ENCODE measurements at places on chromosomes 3 and 15. TPM values are rescaled to one million over a fixed set of nuclear protein-coding genes. Genes with fewer than 3 reads are reported as not detected.

The MESP2 gene
- total RNA-seq, result not detected

DNA sequence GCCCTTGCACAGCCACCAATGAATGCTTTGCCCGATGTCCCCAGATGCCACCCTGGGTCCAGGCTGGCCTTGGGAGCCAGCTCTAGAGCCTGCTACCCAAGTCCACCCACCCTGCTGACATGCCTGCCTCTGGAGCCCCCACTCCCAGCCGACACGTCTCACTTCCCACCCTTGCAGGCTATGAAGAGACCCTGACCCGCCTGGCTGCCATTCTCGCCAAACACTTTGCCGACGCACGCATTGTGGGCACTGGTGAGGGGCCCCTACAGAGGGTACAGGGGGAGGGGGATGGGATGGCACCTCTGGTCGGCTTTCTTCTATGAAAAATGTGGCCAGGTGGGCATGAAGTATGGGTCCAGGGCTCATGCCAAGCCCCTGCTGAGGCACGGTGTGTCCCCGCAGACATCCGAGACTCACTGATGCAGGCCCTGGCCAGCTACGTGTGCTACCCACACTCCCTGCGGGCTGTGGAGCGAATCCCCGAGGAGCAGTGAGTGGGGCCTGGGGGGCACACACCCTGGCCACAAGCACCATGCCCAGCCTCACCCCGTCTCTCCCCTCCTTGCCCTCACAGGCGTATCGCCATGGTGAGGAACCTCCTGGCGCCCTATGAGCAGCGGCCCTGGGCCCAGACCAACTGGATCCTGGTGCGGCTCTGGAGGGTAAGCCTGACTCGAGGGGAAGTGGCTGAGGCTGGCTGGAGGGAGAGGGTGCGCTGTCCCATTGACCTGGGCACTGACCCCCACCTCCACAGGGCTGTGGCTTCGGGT is 6.0 kb downstream of the AMIGO3 start:
- no peak overlapping the region for H3K27ac ChIP-seq
- no peak overlapping the region for H3K4me3 ChIP-seq
- no peaks in the 10 kb centered on the region for H3K27me3 ChIP-seq
- peaks cover 4% of the 10 kb centered on the region for H3K4me1 ChIP-seq

- H3K36me3 ChIP-seq, result no peaks in the 10 kb centered on the region
- no peaks in the 10 kb centered on the region for H3K27me3 ChIP-seq
- no peaks in the 10 kb centered on the region for H3K4me1 ChIP-seq
- no peak for DNase-seq
- no peak overlapping the region for H3K27ac ChIP-seq
- H3K4me3 ChIP-seq, result no peak overlapping the region
These were observed 144.5 kb downstream of the PDZRN3 start for GRCh38 chr3:73480187-73480672.

DNA sequence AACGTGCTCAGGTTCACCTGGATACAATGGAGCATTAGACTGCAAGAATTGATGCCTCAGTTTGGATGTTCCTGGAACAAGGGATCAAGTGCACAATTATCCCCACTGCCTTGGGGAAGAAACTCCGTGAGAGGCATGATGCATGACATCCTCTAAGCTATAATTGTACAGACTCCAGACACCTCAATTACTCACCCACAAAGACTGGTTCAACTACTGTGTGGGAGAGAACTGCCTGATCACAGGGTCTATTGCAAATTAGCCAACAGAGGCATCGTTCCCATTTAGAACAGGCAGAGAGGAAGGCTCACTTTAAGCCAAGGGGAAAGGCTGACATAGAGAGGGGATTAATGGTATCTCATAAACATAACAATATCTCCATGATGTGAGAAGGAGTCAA is 43.5 kb downstream of the ARRDC4 start:
- DNase-seq, result no peak
- no peaks in the 10 kb centered on the region for H3K27me3 ChIP-seq
- H3K27ac ChIP-seq, result no peak overlapping the region

GRCh38 chr3:52281981-52282801 is 3.7 kb upstream of the WDR82 start:
- no peaks in the 10 kb centered on the region for H3K27me3 ChIP-seq
- no peak overlapping the region for H3K27ac ChIP-seq
- H3K36me3 ChIP-seq, result no peaks in the 10 kb centered on the region
- DNase-seq, result no peak

DNA sequence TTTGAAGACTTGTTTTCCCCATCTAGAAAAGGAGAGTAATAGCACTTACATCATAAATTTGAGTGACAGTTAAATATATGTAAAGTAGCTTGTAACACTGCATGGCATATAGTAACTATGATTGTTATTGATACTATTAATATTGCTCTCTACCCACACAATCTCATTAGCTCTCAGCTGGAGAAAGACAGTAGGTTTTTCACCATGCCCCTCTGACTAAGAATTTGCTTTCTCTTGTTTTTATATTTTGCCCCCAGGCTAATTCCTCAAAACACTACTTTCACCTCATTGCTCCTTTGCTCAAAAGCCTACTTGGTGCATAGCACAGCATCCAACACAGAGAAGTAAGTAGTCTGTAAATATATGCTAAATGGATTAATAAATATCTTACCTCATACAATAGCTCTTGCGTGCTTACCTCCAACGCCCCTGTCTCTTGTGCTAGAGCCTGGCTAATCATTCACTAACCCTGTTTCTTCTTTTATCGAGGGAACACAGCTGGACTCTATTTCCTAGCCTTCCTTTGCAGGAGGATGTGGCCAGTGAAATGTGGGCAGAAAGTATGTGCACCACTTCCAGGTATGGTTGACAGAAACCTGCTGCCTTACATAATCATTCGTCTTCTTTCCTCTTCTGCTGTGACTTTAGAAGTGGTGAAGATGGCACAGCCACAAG is 190.0 kb downstream of the PLCH1 start:
- no peaks in the 10 kb centered on the region for H3K36me3 ChIP-seq
- H3K4me3 ChIP-seq, result no peak overlapping the region
- no peaks in the 10 kb centered on the region for H3K4me1 ChIP-seq
- DNase-seq, result no peak
- H3K27ac ChIP-seq, result no peak overlapping the region

GRCh38 chr15:37098468-37099318 is 1.7 kb downstream of the MEIS2 start:
- H3K4me3 ChIP-seq, result peak overlapping the region; percentile 73
- no peaks in the 10 kb centered on the region for H3K4me1 ChIP-seq
- no peaks in the 10 kb centered on the region for H3K27me3 ChIP-seq
- peak overlapping the region; percentile 92 for H3K27ac ChIP-seq
